ENCODE measurements at places on chromosomes 6 and 20.

- peak; percentile 98 for DNase-seq
Measured at GRCh38 chr6:37137201-37138090, 32.5 kb upstream of the PIM1 start.

DNA sequence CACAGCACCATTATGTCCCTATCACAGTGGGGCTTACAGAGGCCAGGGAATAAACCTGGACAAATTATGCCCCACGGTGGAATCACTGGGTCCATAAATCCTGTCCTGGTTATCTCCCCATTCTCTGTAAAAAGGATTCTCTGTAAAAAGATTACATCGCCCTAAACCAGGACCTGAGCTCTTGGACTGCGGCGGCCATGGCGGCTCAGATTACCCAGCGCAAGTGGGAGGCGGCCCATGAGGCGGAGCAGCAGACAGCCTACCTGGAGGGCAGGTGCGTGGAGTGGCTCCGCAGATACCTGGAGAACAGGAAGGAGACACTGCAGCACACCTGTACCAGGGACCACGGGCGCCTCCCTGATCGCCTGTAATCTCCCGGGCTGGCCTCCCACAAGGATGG, 8.4 kb upstream of the HLA-A start:
- no peak for DNase-seq

GRCh38 chr6:98486057-98486456, 348.3 kb upstream of the POU3F2 start:
- DNase-seq = no peak

- DNase-seq = no peak
Measured at GRCh38 chr20:38940644-38941043, 14.4 kb downstream of the FAM83D start.

DNA sequence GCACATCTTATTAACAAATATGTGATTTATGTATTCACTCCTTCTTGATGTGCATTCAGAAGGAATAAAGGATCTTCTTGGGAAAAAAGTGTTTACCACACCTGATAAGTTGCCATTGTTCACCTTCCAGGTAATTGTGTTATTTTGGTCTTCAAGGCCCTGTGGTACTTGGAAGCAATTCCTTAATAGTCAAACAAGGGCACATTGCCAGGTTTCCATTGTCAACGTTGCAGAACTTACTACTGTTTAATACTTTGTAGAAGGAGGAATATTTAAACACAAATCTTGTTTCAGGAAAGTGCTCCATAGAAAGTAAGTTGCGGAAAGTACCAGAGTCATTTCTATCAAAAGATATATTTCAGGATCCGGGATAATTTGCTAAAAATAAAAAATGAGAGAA, 129.5 kb upstream of the SGK1 start:
- peak; percentile 56 for DNase-seq

DNA sequence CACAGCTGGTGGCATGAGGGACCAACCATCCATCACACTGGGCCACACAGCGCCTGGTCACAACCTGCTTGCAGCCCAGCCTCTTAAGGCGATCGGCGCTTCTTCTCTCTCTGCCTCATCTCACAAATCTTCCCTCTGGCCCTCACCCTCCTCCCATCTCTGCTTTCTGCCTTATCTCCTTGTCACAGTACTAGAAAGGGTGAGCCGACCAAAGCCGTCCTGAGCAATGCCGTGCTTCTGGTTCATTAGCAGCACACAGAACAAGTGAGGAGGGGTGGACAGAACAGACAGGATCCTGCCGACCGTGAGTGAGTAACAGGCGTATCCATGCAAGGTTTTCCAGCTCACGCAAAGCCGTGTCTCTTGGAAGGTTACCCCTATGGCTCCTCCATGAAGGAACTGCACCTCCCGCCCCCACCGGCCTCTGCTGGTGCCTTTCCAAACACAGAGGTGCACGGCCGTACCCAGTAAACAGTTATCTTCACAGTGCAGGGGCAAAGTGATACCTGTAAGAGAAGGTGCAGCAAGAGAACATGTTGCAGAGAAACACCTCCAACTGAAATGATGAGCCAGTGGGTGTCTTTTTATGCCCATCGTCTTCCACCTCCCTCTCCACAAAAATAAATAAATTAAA, 331.7 kb downstream of the FARS2 start:
- DNase-seq = no peak
